Stimulated activated naive CD4-positive, alpha-beta T cell treated with Interleukin-2 at 50 U/mL for 16 hours (primary cell): ENCODE measurements at places on chromosomes 11 and 22.

DNA sequence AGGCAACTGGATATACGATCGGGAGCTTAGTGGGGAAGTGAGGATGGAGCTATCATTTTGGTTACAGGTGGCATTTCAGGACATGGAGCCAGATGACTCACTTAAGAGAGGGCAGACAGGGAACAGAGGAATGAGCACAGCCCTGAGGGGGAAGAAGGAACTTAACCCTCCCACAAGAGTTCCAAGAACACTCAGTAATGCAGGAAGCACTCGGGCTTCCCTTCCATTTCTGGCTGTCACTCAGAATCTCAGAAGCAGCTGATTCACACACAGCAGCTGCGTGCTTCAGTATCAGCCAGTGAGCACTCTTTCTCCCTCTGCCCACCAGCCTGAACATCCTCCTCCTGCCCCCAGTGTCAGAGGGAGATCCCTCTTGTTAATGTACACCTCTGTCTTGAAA, 34.8 kb downstream of the EFCAB6 start:
- DNase-seq = no peak

- no peak for DNase-seq
Observed at GRCh38 chr11:77568916-77569675, 20.7 kb upstream of the AQP11 start.

- DNase-seq = no peak
Observed at GRCh38 chr11:130458410-130458729, 9.9 kb downstream of the ADAMTS15 start.

DNA sequence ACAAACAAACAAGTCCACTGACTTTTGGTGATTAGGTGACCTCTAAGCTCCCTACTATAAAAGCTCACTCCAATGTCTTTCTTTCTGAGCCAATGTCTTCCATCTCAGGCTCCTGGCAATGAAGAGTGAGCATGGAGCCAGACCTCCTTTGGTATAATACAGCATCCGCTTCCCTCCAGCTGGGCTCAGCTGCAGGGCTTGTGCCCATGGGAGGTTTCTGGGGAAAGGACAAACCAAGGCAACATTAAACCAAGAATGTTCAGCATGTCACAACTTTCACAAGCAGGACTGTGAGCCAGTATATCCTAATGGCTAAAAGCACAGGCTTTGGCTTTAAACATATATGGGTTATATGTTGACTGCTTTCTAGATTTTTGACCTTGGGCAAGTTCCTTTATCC, 58.8 kb downstream of the EHF start:
- DNase-seq = no peak

DNA sequence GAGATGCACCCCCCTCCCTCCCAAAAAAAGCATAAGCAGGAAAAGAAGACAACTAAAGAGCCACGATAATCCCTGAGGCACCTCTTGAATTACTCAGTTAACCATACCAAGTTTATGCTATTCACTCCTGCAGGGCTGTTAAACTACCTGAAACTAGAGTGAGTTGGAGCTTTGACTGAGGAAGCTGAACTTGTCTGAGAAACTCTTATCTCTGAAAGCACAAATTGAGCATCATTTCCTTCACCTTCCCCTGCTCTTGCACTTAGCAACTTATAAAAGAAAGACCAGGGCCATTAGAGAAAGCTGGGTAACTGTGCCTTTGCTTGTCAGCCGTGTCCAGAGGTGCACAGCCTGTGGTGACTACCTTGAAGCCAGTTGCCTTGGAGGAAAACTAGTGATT, 745.6 kb downstream of the NELL1 start:
- no peak for DNase-seq

- DNase-seq = no peak
Observed at GRCh38 chr11:80773919-80774318, 1333.1 kb upstream of the TENM4 start.

DNA sequence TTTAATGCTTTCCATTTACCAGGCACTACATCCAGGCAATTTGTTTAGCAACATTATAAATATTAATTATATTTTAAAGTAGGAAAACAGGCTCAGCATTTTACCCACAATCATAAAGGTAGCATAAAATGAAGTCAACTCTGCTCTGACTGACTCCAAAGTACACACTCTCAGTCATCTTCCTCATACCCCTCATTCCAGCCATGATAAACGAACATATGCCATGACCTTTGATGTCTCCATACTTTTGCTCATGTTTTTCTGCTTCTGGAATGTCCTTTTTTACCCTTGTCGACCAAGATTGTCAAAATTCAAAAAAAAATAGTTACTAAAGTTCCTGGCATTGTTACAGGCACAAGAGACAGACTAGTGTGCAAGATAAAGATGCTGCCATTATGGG, 77.7 kb upstream of the SOX6 start:
- DNase-seq = no peak

GRCh38 chr11:72227316-72228228, 3.0 kb downstream of the INPPL1 start:
- DNase-seq = no peak

- no peak for DNase-seq
Observed at GRCh38 chr11:58525037-58525614, 17.2 kb upstream of the OR5B21 start.

GRCh38 chr11:2700415-2701211, 819 bp upstream of the KCNQ1OT1 start:
- peak; percentile 5 for DNase-seq

DNA sequence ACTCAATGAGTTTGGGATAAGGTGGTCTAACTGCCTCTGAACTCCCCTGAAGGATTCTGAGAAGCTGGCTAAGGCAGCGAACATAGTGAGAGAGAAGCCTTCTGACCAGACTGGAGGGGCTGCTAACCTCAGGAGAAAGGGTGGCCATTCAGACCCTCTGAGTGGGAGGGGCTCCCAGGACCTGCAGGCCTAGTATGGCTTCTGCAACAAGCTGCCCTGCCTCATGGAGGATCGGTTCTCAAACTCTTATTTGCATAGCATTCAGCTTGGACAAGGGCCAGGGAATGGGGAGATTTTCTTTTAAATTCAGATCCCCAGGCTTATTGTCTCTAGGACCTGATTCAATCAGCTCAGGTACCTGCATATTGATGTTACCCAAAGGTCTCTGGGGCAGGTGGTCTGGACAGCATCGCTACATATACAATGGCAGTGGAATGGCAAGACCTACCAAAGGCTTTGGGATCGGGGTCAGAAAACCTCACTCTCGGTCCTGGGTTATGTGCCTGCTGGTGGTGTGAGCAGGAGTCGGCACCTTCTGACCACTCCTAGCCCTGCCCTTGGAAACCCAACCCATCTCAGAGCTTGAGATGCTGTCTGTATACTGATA, 599.1 kb downstream of the BRD1 start:
- no peak for DNase-seq

DNA sequence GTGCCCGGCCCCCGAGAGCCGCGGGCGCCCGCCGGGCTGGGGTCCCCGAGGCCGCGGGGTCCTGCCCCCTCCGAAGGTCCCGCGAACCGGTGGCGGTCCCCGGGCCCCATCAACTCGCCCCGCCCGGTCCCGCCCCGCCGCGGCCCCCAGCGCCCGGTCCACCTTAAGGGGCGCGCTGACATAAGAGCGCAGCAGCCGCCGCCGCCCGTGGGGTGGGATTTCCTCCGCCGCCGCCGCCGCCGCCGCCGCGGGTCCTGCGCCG, at the start of gene ZDHHC8:
Gene ZDHHC8 (plus strand): TSS at position 208 of the 262 bp plus-strand sequence. CDS start 144 bp downstream, outside the sequence.
- peak; percentile 44 for DNase-seq

DNA sequence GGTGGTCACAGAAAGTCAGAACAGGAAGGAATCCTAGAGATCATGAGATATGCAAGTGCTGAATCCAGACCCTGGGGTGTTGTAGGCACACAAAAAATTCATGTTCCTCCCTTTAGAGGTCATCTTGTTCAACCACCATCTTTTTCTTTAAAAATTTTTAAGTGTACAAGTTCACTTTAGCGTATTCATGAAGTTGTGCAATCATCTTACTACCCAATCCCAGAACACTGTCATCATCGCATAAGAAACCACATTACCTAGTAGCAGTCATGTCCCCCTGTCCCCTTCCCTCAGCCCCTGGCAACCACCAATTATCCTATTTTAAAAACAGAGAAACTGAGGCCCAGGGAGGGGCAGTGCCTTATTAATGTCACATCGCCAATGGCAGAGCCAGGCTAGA, 20.3 kb upstream of the WNT11 start:
- DNase-seq = no peak

DNA sequence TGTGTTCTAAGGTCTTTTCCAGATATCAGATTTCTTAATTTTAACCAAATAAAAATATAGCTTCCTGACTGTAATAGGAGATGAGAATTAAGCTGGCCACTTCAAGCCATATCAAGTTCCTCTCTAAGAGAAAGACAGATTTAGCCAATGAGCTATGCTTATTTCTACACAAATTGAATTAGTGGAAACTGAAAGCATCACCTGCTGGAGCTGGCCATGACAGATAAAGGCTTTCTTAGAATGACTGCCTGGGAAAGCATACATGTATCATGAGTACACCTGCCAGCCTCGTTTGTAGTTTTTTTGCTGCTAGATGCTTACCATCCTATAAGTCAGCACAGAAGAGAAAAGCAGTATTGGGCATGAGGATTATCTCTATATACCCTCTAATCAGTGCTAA, 53.5 kb upstream of the DBX1 start:
- DNase-seq = no peak

GRCh38 chr11:10666556-10667520, 26.7 kb downstream of the IRAG1 start:
- no peak for DNase-seq

DNA sequence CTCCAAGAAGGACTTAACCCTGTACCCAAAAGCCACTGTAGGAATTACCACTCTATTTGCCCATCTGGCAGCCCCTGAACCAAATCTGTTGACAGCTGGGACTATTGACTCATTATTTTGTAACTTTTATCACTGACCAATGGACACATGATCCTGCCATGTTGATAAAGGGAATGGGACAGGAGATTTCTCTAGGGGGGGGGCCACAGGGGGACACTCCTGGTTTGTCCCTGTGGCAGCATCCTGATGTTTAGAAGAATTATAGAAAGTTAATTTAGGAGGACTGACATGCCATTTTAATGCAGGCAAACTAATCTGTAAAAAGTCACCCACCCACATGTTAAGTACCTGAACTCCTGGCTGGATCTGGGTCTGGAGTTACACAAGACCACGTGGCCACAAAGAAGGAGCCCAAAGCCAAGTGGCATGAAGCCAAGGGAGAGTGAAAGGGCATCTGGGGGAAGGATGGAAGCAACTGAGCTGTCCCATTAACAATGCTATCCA, 558.1 kb downstream of the ETS1 start:
- DNase-seq = no peak
